Panc1 (cell line): ENCODE measurements at places on chromosomes 11 and 22.

GRCh38 chr22:26139310-26139709 is 30.0 kb upstream of the SEZ6L start:
- H3K27me3 ChIP-seq: no peaks in the 10 kb centered on the region
- no peak for DNase-seq
- H3K27ac ChIP-seq: no peak overlapping the region
- no peaks in the 10 kb centered on the region for H3K4me1 ChIP-seq
- no peak overlapping the region for H3K4me3 ChIP-seq
- H3K36me3 ChIP-seq: no peaks in the 10 kb centered on the region

GRCh38 chr11:7612661-7613393 is 60.5 kb downstream of the CYB5R2 start:
- no peak overlapping the region for H3K27ac ChIP-seq
- no peaks in the 10 kb centered on the region for H3K36me3 ChIP-seq
- DNase-seq: no peak
- H3K27me3 ChIP-seq: no peaks in the 10 kb centered on the region
- H3K4me1 ChIP-seq: no peaks in the 10 kb centered on the region
- no peak overlapping the region for H3K4me3 ChIP-seq

DNA sequence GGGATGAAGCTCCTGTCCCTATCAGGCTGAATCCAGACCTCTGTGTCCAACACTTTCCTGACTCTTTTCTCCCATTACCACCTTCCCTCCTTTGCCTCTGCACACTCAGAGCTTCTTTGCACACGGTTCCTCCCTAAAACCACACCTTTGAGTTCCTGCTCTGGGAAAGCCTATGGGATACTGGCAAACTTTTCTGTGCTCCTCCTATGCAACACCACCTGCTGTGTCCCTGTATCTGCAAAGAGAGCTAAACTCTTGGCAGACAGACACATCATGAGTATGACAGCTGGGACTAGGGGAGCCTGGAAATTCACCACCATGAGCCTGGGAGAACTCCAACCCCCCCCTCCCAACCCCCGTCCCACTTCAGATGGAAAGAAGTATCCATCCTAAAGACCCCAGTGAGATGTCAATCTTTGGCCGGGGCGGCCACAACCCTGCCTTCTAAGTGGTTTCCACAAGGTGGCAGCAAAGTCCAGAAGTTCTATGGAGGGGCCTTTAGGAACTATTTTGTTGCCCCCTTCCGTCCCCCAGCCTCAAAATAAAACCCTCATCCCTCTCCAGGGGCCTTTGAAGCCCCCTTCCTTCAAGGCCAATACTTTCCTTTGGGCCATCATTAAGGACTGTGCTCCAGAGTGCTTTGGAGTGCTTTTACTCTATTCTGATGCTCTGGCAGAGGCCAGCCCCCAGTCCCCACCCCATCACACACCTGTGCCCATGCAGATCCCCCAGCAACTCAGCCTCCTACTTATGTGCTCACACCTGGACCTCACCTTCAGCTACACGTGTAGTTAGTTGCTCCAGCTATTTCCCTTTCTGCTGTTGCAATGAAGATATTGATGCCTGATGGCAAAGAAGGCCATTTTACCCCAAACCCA is 19.4 kb downstream of the HTR3A start:
- H3K27me3 ChIP-seq: peaks cover 2% of the 10 kb centered on the region; the same call in 1 of the 2 replicates
- H3K4me3 ChIP-seq: no peak overlapping the region
- no peak overlapping the region for H3K27ac ChIP-seq
- H3K36me3 ChIP-seq: no peaks in the 10 kb centered on the region

DNA sequence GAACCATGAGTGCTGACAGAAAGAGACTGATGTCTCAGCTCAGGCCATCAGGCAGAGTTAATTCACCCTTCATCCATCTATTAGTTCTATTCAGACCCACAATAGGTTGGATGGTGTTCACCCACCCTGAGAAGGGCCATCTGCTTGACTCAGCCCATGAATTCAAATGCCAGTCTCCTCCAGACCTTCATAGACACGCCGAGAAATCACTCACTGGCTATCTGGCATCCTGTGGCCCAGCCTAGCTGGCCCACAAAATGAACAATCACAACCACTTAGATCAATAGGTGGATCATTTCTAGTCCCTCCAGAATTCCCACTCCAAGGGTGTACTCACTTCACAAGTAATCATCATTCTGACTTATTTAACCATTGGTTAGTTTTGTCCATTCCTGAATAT is 58.2 kb downstream of the MYEOV start:
- H3K27ac ChIP-seq: peak overlapping the region; percentile 65
- H3K27me3 ChIP-seq: no peaks in the 10 kb centered on the region
- no peak for DNase-seq
- H3K36me3 ChIP-seq: no peaks in the 10 kb centered on the region

GRCh38 chr11:70440206-70440605 is 41.9 kb downstream of the CTTN start:
- H3K4me3 ChIP-seq: no peak overlapping the region
- DNase-seq: no peak
- no peak overlapping the region for H3K27ac ChIP-seq
- 0 out of 2 replicates have a peak, but pooled peaks cover 2% of the 10 kb centered on the region for H3K36me3 ChIP-seq
- H3K27me3 ChIP-seq: no peaks in the 10 kb centered on the region
- H3K4me1 ChIP-seq: no peaks in the 10 kb centered on the region

DNA sequence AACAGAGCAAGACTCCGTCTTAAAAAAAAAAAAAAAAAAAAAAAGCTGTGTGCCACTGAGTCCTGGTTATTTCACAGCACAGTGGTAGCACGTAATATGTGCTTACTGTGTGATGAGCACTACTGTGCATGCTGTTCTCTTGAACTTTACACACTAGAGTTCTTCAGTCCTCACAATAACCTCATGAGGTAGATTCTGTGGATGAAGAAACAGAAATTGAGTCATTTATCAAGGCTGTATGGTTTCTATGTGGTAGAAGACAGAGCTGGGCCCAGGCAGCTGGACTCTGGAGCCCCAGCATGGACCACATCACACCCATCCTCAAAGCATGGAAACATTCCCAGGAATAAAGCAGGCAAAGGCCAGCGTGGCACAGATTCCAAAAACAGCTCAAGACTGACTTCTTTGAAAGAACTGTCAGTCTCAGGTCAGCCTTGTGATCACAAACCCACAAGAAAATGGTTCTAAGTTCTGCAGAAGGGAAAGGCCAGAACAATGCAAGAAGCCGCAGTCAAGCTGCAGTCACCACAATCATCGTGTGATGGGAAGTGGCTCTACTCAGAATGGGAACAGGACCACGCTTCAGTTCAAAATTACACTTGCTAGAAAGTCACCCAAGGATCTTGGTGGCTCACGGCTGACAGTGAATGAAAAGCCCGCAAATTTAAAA is 49.5 kb downstream of the MICAL3 start:
- H3K4me1 ChIP-seq: peaks cover 9% of the 10 kb centered on the region
- H3K27me3 ChIP-seq: no peaks in the 10 kb centered on the region
- no peak overlapping the region for H3K4me3 ChIP-seq
- H3K27ac ChIP-seq: no peak overlapping the region
- DNase-seq: no peak
- H3K36me3 ChIP-seq: no peaks in the 10 kb centered on the region

GRCh38 chr22:19688301-19689290 is 25.7 kb upstream of the SEPTIN5 start:
- H3K27me3 ChIP-seq: no peaks in the 10 kb centered on the region
- no peak overlapping the region for H3K27ac ChIP-seq
- H3K36me3 ChIP-seq: no peaks in the 10 kb centered on the region
- DNase-seq: no peak
- no peak overlapping the region for H3K4me3 ChIP-seq
- H3K4me1 ChIP-seq: peaks cover 7% of the 10 kb centered on the region; the same call in 1 of the 2 replicates

DNA sequence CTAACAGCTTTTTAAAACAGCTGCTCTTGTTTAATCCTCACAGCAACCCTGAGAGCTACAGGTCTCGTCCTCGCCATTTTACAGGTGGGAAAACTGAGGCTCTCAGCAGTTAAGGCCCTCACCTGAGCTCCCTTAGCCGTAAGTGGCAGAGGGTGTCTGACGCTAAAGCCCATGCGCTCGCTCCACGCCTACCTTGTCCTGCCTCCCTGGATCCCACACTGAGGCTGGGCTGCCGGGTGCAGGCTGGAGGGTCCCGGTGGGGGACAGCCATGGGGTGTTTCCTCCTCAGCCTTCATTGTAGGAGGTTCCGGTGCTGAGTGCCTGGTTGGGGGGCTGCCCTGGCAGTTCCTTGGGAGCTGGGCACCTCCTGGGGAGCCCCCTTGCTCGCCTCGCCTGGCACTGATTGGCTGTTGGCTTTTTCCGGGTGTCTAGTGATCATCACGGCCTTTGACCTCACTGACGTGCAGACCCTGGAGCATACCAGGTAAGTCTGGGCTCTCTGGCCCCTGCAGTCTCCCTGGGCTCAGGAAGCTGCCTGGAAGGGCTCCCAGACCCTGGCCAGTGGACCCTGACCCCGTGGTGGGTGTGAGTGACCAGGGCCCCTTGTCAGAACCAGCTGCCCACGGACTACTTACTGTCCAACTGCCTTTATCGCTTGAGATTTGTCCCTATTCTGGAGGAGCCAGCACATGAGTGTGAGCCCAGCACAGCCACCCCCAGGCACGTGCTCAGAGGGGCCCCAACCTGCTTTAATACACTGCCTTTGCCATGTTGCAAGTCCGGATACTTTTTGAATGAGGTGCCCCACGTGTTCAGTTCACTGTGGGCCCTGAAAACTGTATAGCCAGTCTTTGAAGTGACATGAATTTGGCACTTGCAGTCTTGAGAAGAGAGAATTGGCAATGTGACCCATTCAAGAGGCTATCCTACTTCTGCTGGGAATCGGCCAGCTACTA is 12.6 kb downstream of the RAB36 start:
- H3K4me3 ChIP-seq: no peak overlapping the region
- H3K36me3 ChIP-seq: no peaks in the 10 kb centered on the region
- DNase-seq: no peak
- no peaks in the 10 kb centered on the region for H3K27me3 ChIP-seq
- H3K27ac ChIP-seq: no peak overlapping the region
- H3K4me1 ChIP-seq: no peaks in the 10 kb centered on the region

- peaks cover 13% of the 10 kb centered on the region for H3K27me3 ChIP-seq
- no peak for DNase-seq
- no peak overlapping the region for H3K27ac ChIP-seq
- H3K4me1 ChIP-seq: 0 out of 2 replicates have a peak, but pooled peaks cover 3% of the 10 kb centered on the region
- no peak overlapping the region for H3K4me3 ChIP-seq
- no peaks in the 10 kb centered on the region for H3K36me3 ChIP-seq
Measured at GRCh38 chr11:31813391-31814175, 2.5 kb upstream of the PAX6 start.

DNA sequence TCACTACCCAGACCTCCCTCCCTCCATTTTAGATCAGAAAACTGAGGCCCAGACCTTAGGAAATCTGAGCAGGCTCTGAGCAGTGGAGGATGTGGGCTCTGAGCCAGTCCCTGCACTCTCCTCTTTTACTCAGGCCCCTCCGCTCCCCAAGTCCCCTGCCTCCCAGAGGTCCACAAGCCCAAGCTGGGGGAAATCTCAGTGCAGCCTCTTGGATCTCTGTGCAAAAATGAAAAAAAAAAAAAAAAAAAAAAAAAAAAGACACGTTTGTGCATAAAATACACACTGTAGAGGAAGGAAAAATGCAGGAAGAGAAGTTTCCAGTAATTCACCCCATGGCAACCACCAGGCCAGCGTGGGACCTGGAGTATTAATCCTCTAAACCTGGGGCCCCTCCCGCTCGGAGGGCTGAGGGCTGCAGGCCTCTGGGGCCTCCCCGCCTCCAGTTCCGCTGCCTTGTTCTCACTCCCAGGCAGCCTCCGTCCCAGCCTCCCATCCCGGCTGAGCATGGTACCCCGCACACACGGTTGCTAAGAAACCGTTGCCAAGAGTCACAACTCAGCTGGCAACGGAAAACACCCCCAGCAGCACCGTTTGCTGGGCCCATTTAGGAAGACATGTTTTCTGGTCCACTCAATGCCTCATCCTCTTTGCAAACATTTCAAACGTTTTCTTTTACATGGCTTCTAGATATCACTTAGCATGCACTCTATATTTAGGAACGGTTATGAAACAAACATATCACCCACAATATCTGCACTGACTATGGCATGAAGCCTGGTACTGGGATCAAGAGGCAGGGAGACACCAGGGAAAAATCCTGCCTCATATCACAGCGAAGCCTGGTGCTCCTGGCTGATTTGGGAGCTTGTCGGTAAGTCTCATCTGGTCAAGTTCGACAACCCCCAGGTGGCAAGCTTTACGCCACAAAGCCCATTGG is 227.5 kb downstream of the CTTN start:
- no peaks in the 10 kb centered on the region for H3K36me3 ChIP-seq
- H3K27me3 ChIP-seq: peaks cover 2% of the 10 kb centered on the region; the same call in 1 of the 2 replicates
- no peak for DNase-seq

DNA sequence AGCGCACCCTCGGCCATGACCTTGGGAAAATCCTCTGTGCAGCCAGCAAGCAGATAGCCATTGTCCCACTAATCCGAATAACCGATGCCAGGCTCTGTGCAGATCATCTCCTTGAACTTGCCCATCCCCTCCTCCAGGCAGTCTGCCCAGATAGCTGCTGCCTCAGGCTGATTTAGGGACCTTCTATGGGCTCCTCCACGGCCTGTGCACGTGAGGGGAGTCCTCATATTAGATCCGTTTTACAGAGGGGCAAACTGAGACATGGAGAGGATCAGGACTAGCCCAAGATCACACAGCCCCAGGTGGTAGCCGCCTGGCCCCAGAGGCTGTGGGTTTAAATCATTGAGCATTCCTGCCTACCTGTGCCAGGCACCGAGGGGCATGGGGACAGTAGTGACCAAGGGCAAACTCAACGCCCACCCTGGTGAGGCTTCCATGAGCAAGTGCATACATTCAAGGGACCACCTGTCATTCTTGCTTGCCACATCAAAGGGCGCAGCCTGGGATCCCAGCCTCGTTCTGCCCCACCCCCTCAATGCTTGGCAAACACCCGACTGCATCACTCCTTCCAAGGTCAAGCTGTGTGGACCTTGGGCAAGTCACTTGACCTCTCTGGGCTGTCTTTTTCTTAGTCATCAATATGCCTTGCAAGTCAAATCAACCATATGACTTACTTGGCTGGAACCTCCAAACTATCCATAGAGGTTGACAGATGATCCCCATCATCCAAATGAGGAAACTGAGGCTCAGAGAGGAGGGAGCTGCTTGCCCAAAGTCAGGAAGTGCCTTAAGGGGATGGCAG is 131.6 kb downstream of the MN1 start:
- H3K36me3 ChIP-seq: no peaks in the 10 kb centered on the region
- no peak overlapping the region for H3K27ac ChIP-seq
- H3K4me1 ChIP-seq: no peaks in the 10 kb centered on the region
- no peak for DNase-seq
- no peaks in the 10 kb centered on the region for H3K27me3 ChIP-seq

- no peaks in the 10 kb centered on the region for H3K27me3 ChIP-seq
- no peaks in the 10 kb centered on the region for H3K36me3 ChIP-seq
- no peak for DNase-seq
- no peak overlapping the region for H3K27ac ChIP-seq
- H3K4me1 ChIP-seq: no peaks in the 10 kb centered on the region
- no peak overlapping the region for H3K4me3 ChIP-seq
Measured at GRCh38 chr11:74195828-74196227, 24.7 kb downstream of the PPME1 start.
